Iris pigment epithelial cell (primary cell): ENCODE measurements at places on chromosomes 4 and X.

DNA sequence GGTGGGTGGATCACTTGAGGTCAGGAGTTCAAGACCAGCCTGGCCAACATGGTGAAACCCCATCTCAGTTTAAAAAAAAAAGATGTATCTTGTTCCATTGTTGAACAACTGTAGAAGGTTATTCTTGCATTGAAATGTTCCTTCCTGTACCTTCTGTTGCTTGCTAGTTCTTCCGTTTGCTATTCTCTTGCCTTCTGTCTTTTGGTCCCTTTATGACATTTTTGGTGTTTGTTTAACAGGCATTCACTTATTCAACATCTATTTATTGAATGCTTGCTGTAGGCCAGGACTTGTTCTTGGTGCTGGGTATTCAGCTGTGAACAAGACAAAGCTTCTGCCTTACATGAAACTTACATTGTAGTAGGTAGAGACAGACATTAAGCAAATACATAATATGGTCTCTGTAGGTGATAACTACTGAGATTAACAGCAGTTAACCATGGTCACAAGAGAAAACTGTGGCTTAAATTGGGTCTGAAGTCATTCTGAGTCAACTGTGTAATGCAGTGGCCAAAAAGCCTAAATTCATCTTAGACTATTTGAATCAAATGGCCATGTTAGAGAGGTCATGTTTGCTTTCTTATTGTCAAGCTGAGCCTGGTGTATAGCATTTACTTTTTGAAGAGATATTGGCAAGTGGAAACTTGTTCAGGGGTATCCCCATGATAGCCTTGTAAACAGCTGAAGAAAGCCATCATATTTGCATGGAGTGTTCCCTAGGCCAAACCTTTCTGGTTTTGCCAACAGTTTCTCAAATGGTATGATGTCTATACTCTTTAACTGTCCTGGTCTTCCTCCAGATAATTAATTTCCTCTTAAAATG is 35.6 kb downstream of the GAB1 start:
- DNase-seq = no peak

DNA sequence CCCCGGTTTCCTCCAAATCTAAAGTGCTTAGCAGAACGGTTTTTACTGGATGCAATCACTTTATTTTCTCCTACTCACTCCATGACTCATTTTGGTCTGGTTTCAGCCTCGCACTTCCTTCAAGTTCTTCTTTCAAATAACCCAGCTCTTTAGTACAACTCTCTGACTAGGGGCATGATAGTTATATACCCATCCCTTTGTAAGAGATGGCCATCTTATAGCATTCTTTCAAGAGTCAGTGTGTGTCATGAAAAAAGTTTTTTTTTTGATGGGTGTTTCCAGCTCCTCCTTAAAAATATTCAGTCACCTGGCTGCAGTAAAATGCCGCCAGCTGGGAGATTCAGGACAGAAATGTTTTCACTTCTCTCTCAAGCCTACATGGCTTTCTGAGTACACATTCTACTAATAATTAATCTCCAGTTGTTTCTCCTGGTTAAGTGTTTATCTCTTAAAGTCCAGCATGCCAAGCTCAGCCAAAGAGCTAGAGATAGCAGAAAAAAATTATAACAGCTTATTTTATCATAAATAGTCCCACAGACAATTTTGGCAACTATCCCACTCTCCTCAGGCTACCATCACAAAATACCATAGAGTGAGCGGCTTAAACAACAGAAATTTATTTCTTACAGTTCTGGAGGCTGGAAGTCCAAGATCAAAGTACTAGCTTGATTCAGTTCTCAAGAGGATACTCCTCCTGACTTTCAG is 139.3 kb downstream of the GASK1B start:
- DNase-seq = peak; percentile 69

- DNase-seq = no peak
Observed at GRCh38 chr4:5955856-5956255, 62.4 kb downstream of the C4orf50 start.

DNA sequence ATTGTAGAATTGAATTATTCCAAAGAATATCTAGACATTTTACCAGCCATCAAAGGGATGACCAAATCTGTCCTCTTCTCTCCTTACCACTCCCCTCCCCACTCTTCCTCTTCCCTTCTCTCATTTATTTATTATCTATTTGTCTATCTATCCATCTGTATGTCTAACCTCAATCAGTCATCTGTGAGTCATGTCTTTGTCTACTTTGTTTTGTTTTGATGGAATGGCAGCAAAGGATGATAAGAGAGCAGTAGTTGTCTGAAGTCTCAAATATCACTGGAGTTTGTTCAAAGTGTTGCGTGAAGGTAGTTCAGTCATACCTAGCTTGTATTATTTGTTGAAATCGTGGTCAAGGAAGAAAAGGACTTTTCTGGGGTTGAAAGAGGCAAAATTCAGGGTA is 34.7 kb upstream of the PGRMC2 start:
- DNase-seq = peak; percentile 79

- no peak for DNase-seq
Observed at GRCh38 chrX:133468051-133468450, 52.8 kb upstream of the GPC4 start.

- peak; percentile 18 for DNase-seq
Observed at GRCh38 chr4:55409468-55410171, 13.9 kb downstream of the TMEM165 start.

DNA sequence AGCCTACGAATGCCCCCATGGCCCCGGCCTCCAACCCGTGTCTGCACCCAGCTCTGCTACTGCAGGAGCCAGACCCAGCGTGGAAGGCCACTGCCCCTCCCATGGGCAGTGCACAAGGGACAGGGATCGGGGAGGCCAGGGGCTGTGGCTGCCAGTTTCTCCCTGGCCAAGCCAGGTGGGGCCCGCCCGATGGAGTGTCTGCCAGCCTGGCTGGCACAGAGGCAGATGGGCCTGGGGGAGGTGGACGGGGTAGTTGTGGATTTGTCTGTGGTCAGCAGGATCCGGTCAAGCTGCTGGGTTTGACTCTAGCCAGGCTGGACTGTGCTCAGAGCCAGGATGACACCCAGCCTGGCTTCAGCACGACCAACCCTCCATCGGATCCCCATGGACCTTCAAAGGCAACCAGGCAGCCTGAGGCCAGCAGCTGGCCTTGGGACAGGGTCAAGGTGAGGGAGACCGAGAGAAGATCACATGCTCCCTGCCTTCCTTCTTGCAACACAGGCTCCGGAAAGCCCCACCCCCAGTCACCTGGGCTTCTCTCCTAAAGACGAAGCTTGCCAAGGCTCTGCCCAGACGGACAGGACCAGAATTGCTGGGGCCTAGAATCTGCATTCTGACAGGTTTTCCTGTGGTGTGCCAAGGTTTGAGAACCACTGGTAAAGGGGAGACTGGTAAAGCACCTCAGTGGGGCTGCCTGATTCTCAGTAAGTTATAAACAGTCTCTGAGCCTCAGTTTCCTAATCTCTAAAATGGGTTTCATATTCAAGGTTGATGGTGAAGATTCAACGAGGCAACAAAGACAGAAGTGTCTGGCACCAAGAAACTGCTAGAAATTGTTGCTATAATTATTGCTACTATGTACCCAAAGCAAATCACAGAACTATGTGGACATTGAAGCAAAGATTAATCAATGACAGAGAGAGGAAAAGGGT is 78.6 kb downstream of the PPP2R2C start:
- no peak for DNase-seq
